ENCODE measurements at places on chromosomes 11 and 22. TPM values are rescaled to one million over a fixed set of nuclear protein-coding genes. Genes with fewer than 3 reads are reported as not detected.

The SCGB2A2 gene
- not detected for total RNA-seq

The CECR2 gene
- total RNA-seq: 3.6 TPM

The MIOX gene
- total RNA-seq: 0.23 TPM

The OR52I2 gene
- not detected for total RNA-seq

The NRIP3 gene
- 22.8 TPM for total RNA-seq

The OR10D3 gene
- total RNA-seq: not detected
